Endothelial cell of umbilical vein (primary cell): ENCODE measurements at places on chromosomes 3 and 15. TPM values are rescaled to one million over a fixed set of nuclear protein-coding genes. Genes with fewer than 3 reads are reported as not detected.

Gene CFAP100
- not detected in 2 replicates for total RNA-seq

DNA sequence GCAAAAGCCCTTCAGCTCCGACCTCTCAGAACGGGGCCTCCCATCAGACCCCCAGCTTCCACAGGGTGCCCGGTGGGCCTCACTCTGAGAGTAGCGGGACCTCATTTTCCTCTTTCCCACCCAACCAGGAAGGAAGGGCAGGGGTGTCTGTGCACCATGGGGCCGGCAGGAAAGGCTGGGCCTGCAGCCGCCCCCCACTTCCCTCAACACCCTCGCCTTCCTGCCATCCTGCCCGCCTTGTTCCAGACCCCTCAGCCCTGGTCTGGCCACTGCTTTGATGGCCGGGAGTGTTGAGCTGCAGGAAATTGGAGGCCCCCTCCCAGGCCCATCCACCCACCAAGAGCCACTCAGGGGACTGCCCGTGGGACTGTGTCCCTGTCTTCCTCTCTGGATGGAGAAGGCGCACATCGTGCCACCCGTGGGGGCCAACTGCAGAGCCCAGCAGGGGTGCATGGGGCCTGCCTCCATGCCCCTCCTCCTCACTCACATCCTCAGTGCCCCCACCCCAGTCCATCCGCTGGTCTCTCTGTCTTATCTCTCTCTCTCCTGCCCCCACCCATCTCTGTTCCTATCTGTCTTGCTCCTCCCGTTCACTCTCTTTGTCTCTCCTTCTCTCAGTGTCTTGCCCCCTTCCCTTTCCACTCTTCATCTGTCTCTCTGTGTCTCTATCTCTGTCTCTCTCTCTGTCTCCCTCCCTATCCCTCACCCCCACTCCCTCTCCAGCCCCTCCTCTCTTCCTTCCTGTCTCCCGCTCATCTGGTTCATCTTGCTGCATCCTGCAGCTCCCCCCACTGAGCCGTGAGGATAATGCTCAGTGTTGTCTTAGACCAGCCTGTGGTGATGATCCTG, 1.8 kb upstream of the PLXND1 start:
- peak overlapping the region; percentile 85 for H3K27ac ChIP-seq
- H3K27me3 ChIP-seq, result no peaks in the 10 kb centered on the region
- H3K4me1 ChIP-seq, result peaks cover 50% of the 10 kb centered on the region
- H3K4me3 ChIP-seq, result no peak overlapping the region
- no peaks in the 10 kb centered on the region for H3K36me3 ChIP-seq
- DNase-seq, result peak; percentile 59

GRCh38 chr3:76679541-76679940, 360.4 kb upstream of the ROBO2 start:
- no peak overlapping the region for H3K4me3 ChIP-seq
- DNase-seq, result no peak
- no peaks in the 10 kb centered on the region for H3K4me1 ChIP-seq
- no peaks in the 10 kb centered on the region for H3K36me3 ChIP-seq
- no peak overlapping the region for H3K27ac ChIP-seq
- no peaks in the 10 kb centered on the region for H3K27me3 ChIP-seq

DNA sequence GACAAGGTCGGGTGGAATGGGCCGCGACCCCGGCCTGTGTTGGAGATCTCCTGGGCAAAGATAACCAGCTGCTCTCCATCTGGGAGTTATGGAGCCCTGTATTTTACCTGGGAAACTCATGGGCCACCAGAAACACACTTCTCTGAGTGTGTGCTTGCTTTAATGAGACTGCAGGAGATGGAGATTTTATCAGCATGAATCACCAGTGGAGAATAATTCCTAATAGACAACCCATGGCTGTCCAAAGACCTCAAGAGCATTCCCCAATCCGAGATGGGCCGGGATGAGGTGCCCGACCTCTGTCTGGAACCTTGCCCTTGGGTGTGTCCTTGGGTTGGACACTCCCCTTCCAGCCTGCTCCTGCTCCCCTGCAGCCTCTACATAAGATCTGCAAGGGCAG, 389.3 kb downstream of the GABRG3 start:
- no peaks in the 10 kb centered on the region for H3K27me3 ChIP-seq
- DNase-seq, result no peak
- no peaks in the 10 kb centered on the region for H3K36me3 ChIP-seq
- H3K4me3 ChIP-seq, result no peak overlapping the region

DNA sequence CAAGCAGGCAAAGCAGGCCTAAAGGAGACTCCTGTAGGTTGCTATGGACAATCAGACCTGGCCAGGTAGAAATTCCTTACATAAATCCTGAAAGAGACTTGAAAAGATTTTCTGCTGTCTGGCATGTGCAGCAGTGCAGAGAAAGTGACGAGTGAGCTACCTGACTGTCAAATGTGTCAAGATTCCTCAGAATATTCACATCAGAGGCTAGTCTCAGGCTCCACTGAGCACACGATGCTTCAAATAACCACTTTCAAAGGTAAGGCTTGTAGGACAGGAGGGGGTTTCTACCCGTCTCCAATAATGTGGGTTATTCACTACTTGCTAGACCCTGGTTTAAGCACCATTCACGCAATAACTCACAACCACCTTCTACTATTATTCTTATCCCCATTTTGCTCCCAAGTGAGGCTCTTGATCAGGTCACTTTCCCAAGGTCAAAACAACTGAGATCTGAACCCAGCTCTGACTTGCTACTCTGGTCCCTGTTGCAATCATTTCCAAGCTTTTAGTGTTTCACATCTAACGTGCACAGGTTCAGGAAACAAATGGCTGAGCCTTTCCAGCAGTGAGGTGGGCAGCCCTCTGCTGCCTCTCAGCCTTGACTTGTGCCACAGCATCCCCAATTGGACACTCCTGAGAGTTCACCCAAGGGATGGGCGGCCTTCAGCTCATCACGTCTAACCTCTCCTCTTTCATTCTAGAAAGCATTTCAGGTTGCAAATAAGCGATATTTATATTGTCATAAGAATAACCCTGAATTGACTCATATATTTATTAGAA, 329.9 kb upstream of the WNT5A start:
- no peak overlapping the region for H3K27ac ChIP-seq
- H3K36me3 ChIP-seq, result no peaks in the 10 kb centered on the region
- no peaks in the 10 kb centered on the region for H3K27me3 ChIP-seq
- DNase-seq, result no peak
